ENCODE measurements at places on chromosomes 11 and 22.

DNA sequence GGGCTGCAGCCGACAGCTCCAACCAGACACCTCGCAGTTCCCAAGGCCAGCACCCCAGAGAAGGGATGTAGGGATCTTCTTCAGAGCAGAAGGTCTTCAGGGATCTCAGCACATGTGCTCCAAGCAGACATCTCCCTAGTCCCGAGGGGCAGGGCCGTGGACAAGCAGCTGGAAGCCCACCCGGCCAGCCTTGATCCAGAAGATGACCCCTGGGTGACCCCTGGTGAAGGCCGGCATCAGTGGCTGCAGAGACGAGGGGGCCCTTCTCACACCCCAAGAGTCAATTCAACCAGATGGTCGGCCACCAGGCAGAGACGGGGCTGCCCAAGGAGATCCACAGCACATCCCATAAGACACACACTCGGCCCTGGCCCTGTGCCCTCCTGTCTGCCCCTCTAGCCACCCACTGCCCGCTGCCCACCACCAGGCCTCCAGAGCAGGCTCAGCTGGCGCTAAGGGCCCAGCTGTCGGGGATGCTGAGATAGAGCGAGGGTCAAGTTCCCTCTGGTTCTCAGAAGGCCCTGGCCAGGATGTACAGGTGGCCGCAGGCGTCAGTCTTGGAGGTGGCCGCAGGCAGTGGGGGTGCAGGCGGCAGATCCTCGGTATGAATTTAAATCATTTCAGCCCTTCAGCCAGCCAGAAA, 168.3 kb downstream of the BRD1 start:
- no peak for DNase-seq

DNA sequence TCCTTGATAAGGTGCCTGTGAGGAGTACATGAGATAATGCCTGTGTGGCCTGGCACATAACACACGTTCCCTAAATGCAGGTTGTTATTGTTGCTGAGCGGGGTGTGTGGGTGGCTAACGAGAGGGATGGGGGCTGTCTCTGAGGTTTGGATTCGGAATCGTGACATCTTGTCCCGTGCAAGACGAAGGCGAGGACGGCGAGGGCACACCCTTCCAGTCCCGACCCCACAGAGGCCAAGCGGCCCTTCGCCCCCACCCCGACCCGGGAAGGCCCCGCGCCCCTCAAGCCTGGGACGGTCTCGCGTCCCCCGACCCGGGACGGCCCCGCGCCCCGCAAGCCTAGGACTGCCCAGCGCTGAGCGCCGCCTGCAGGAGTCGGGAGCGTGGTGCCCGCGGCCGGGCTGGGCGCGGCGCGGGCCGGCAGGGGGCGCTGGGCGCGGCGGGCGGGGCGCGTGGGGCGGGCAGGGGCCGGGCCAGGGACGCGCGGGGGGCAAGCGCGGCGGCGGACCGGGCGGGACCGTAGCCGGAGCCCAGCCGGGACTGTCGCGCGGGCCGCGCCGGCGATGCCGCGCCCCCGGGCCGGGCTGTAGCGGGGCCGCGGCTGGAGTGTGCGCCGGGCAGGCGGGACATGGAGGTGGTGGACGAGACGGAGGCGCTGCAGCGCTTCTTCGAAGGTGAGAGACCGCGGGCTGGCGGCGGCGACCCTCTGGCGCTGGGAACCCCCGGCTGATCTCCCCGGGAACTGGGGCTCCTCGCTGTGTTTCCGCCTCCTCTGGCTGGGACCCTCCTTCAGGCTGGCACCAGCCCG, at the start of gene MYRF:
MYRF (plus strand) TSS at position 520 of the 808 bp plus-strand sequence; CDS start at position 629, 109 bp downstream.
- no peak for DNase-seq

DNA sequence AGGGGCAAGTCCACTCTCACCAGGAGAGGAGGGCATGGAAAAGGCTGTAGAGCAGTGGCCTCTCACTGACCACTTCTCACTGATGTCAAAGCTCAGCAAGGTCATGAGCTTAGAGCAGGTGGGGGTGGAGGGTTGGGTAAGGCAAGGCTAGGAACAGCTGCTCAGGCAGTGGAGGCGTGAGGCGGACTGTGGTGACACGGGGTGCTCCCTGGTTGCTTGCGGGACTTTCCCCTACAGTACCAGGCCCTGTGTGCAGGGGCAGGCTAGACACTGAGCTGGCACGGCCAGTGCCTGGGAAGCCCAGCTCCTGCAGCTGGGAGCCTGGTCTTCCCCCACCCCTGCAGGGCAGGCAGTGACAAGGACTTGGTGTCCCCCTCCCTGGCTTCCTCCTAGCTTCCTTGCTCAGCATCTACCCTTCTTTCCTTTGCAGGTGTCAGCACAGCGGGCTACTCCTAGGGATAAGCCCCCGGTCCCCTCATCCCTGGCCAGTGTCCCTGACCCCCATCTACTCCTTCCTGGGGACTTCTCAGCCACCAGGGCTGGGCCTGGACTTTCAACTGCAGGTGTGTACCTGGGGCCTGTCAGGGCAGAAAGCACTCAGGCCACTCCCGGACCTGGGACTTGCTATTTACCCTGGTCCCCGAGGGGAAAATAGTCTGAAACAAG, 45.6 kb downstream of the PISD start:
- no peak for DNase-seq

GRCh38 chr22:41360126-41360525, 21.6 kb upstream of the TEF start:
- no peak for DNase-seq

DNA sequence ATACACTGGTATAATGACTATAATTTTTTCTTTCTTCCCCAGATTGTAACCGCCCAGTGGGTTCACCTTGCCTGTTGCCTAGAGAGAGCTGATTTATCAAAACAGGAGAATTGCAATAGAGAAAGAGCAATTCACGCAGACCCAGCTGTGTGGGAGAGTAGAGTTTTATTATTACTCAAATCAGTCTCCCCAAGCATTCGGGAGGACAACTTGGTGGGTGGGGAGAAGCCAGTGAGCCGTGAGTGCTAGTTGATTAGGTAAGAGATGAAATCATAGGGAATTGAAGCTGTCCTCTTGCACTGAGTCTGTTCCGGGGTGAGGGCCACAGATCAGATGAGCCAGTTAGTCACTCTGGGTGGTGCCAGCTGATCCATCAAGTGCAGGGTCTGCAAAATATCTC, 73.2 kb downstream of the SLC35F2 start:
- DNase-seq, result no peak

- DNase-seq, result no peak
Observed at GRCh38 chr11:117501237-117501898, 173.7 kb downstream of the CEP164 start.

GRCh38 chr11:74226907-74227306, 55.8 kb downstream of the PPME1 start:
- DNase-seq, result no peak

DNA sequence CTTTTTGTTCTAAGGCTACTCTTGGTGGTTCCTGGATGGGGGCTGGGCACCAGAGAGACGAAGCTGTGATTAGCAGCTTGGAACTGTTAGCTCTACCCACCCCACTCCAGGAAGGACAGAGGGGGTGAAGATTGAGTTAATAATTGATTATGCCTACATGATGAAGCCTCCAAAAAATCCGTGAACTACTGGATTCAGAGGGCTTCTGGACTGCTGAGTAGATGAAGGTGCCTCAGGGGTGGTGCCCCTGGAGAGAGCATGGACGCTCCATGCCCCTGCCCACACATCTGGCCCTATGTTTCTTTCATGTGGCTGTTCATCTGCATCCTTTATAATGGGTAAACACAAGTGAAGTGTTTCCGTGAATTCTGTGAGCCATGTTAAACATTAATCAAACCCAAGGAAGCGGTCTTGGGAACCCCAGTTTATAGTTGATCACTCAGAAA, 47.3 kb upstream of the CYP2D6 start:
- no peak for DNase-seq

DNA sequence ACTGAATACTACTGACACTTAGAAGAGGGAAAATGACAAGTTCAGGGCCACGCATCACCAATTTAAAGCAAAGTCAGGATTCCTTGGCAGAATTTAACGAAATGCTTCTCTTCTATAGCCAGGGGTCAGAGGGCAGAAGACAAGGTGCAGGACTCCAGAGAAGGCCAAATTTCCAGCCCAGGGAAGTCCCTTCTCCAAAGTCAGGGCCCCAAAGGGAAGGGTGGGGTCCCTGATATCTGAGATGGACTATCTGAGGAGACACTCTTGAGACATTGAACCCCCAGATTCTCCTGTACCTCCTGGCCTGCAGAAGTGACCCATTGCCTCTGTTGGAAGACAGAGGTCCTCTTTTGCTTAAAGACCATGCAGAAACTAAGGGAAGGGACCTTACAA, 91.2 kb downstream of the RPS6KA4 start:
- DNase-seq, result no peak

DNA sequence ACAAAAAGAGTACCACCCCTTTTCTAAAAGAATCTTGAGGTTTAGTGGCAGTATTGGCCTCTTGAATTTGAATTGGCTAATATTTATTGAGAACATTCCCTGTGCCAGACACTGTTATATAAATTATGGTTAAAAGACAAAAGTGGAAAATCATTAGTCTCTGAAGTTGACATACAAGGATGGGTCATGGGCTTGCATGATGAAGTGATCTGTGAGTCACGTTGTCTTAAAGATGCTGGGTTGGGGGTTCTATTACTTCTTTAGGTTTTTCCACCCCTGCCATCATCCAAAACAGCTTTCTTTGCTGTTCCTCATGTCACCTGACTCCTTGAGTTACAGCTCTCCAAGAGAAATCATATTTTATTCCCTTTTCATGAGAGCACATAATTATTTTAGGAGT, 85.0 kb downstream of the CD44 start:
- no peak for DNase-seq

DNA sequence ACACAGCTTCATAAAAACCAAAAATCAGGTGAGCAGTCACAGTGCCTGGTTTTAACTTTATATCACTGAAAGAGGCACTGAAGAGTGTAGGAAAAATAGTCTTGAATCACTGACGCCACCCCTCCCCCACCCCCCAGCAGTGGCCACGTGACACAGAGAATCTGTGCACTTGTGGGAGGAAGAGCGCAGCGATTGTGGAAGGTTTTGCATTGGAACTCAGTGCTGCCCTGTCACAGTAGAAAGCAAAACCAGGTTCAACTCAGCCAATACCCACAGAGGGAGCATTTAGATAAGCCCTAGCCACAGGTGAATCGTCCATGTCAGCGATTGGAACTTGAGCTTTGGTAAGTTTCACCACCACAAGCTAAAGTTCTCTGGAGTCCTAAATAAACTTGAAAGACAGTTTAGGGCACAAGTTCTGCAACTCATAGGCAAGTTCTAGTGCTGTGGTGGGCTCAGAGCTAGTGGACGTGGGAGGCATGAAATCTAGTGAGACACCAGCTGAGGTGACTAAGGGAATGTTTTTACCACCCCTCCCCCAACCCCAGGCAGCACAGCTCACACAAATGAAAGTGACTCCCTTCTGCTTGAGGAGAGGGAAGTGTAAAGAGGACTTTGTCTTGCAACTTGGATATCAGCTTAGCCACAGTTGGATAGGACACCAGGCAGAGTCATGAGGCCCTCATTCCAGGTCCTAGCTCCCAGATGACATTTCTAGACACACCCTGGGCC, 13.3 kb downstream of the OR52B2 start:
- DNase-seq, result no peak

DNA sequence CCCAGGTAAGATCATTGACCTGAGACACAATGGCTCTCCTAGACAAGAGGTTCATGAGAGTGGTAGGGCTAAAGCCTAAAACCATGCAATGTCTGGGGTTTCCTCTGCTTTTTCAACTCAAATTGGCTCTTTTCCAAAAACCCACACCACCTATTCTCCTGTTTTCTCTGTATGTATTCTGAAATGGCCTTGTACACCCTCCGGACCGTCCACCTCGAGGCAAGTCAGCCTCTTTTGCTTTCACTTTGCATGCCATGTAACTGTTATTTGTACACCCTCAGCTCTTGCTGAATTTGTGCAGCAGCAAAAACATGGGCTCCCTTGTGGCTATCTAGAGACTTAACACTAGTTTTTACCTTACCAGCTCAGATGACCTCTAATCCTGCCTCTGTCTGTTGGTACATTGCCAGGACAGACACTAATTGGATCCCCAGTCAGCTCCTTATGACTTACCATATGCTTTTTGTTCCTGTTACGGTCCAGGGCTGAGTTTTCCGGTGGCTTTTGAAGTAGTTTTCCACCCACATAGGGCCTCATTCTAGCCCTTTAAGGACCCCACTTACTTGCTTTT, 288.0 kb downstream of the SBF2 start:
- no peak for DNase-seq

- DNase-seq, result no peak
Observed at GRCh38 chr22:36571991-36572390, 43.0 kb upstream of the EIF3D start.

DNA sequence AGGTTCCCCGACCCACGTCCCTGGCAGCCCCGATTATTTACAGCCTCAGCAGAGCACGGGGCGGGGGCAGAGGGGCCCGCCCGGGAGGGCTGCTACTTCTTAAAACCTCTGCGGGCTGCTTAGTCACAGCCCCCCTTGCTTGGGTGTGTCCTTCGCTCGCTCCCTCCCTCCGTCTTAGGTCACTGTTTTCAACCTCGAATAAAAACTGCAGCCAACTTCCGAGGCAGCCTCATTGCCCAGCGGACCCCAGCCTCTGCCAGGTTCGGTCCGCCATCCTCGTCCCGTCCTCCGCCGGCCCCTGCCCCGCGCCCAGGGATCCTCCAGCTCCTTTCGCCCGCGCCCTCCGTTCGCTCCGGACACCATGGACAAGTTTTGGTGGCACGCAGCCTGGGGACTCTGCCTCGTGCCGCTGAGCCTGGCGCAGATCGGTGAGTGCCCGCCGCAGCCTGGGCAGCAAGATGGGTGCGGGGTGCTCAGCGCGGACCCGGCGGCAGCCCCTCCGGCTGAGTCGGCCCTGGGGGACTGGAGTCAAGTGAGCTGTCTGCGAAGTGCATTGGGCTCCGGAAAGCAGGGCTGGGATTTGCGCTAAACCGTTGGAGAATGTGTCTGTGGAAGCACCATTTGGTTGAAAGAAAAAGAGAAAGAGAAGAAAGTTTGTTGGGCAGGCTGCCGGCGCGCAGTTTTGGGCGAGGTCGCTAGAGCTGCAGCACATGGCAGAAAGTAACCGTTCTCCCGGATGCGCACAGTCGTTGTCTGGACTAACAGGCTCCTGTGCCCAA, at the start of gene CD44:
CD44 (plus strand) TSS at position 229 of the 779 bp plus-strand sequence; CDS start at position 362, 133 bp downstream.
- peak; percentile 89 for DNase-seq

- DNase-seq, result no peak
Observed at GRCh38 chr11:77096591-77097019, 6.0 kb upstream of the OMP start.

DNA sequence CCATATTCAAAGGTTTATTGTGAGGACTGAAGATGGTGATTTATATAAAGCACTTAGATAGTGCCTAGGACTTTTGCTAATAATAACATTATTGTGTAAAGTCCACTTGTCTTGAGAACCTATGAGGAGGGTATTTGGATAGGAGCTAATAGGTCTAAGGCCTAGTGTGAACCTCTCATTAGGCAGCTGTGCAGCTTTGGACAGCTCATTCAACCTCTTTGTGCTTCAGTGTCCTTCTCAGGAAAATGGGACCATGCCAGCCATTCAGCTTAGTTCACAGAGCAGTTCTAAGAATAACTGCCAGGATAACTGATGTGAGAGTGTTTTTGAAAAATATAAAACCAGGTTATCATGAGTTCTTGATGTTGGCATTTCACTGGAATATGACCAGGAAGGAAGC, 56.2 kb downstream of the NAV2 start:
- no peak for DNase-seq

- DNase-seq, result no peak
Observed at GRCh38 chr11:57368106-57368844, 12.7 kb downstream of the PRG3 start.

- no peak for DNase-seq
Observed at GRCh38 chr11:28657378-28658030, 549.3 kb downstream of the METTL15 start.

- DNase-seq, result no peak
Observed at GRCh38 chr11:110903378-110903777, 191.1 kb upstream of the ARHGAP20 start.

All from AG10803 (cell line).